Retinal pigment epithelial cell (primary cell): ENCODE measurements at places on chromosomes 5 and 9.

DNA sequence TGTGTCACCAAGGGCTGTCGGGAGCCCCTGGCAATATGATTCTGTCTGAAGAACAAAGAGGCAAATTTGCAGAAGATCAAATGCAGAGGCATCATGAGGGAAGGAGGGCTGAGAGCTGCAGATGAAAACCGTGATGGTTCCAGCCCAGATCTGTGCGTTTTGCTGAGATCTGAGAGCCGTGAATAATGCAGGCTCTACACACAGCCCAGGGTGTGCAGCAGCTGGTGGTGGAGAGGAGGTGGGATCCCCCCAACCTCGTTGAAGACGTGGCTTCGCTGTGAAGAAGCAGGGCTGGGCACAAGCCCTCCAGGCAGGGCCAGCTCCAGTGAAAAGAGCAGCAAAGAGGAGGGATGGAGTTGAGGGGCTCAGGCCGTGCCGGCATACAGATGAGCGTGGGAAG, 75.5 kb downstream of the TSPAN17 start:
- no peak for DNase-seq

DNA sequence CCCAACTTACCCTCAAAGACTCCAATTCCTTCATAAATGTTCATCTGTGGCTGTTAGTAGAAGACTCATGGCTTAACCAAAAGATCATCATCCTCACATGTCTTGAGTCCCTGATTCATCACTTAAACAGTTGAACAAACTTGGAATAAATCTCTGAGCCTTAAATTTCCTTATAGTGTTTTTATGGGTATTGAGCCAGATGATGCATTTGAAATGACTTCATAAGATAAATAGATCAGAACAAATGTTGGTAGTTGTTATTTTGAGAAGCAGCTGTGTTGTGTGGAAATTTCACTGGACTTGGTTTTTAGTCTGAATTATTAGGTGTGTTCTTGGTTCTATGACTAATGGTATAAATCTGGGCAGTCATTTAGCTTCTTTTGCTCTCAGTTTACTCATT, 236.2 kb downstream of the NNT start:
- DNase-seq: no peak

GRCh38 chr5:104177651-104178050, 615.1 kb upstream of the NUDT12 start:
- DNase-seq: no peak

GRCh38 chr5:579746-580366, 32.3 kb upstream of the CEP72 start:
- DNase-seq: no peak

DNA sequence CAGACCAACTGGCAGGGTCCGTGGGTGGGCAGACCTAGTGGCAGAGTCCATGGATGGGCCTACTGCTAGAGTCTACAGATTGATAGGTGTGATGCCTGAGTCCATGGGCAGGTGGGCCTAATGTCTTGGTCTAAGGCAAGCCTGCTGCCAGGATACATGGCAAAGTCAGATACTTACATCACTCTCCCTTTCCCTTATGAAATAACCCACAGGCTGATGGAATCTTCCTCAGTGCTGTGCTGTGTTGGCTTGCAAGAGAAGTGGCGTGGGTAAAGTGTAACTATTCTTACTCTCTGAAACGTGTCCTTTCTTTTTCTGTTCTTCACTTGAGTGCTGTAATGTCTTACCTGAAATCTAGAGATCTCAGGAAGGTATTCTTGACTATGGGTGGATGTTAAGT, 67.3 kb upstream of the ADRB2 start:
- no peak for DNase-seq

DNA sequence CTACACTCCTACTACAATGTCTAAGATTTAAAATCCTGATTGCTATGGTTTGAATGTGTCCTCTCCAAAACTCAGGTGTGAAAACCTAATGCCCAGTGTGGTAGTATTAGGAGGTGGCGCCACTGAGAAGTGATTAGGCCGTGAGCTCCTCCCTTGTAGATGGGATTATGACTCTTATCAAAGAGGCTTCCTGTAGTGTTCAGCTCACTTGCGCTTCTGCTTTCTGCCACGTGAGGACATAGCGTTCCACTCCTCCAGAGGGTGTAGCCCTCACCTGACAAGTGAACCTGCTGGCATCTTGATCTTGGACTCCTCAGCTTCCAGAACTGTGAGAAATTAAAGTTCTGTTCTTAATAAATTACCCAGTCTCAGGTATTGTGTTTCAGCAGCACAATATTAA, 33.0 kb upstream of the WHRN start:
- DNase-seq: no peak

- DNase-seq: no peak
Measured at GRCh38 chr9:131565369-131565768, 20.0 kb downstream of the PRRT1B start.

DNA sequence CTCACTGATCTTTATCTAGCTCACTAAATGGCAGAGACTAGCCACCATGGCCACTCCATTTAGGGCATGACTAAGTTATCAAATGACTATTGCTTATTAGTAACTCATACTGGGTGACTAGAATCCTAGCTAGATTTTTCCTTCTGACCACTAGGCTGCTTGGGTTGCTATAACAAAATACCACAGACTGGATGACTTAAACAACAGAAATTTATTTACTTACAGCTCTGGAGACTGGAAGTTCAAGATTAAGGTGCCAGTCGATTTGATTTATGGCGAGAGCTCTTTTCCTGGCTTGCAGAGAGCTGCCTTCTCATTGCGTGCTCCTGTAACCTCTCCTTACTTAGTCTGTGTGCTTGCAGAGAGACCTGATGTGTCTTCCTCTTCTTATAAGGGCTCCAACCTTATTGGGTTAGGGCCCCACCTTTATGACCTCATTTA, 55.0 kb upstream of the APC start:
- no peak for DNase-seq

GRCh38 chr9:114475412-114476135, 29.7 kb downstream of the WHRN start:
- no peak for DNase-seq

DNA sequence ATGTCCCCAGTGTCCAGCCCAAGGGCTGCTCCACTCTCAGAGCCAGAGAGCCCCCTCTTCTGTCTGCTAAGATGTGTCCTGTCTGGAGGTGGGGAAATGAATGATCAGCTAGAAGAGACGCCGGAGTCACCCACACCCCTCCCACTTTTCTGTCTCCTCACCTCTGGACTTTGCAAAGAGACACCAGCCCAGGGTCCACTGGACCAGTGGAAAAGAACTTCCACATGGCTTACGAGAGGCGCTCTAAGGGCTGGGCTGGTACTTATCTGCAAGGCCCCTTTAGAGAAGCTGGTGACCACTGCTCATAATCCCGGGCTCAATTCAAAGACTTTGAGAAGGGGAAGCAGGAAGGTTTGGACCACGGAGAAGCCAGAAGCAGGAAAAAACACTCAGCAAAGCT, 9.2 kb downstream of the NR5A1 start:
- DNase-seq: no peak

GRCh38 chr9:128372784-128373183, 1.6 kb downstream of the URM1 start:
- DNase-seq: no peak

DNA sequence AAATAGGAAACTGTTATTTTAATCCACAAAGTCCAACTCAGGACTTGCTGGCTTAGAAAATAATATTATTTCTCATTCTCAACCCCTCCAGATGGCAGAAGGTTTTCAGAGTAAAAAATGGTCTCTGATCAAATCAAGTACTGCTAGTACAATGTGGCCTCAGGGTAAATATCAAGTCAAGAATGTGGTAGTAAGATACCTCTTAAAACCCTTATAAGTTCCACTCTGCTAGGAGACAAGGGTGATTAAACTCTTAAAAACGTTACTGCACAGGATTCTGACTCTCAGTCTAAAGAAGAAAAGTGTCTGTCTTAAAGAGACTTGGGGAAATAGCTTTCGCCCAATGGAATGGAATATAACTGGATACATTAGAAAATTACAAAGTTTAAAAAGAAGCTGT, 120.8 kb upstream of the PDE4D start:
- DNase-seq: no peak

- no peak for DNase-seq
Measured at GRCh38 chr5:58794875-58795274, 212.0 kb downstream of the RAB3C start.

- DNase-seq: peak; percentile 53
Measured at GRCh38 chr9:469672-470551, 255.2 kb downstream of the DOCK8 start.

DNA sequence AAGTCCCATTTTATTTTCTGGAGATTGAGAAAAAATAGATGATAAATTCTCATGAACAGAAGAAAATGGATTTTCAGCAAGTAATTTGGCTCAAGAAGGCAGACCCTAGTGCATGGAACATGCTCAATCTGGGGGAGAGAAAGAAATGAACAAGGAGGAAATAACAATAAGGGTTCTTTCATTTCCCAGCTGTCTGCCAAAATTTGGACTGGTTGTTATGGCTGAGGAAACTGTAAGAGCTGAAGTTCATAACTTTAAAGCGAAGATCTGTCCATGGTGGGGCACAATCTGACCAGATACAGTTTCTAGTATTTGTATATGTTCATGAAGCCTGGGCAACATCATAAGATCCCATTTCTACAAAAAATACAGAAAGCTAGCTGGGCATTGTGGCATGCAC, 1386.5 kb upstream of the DMAC1 start:
- no peak for DNase-seq

DNA sequence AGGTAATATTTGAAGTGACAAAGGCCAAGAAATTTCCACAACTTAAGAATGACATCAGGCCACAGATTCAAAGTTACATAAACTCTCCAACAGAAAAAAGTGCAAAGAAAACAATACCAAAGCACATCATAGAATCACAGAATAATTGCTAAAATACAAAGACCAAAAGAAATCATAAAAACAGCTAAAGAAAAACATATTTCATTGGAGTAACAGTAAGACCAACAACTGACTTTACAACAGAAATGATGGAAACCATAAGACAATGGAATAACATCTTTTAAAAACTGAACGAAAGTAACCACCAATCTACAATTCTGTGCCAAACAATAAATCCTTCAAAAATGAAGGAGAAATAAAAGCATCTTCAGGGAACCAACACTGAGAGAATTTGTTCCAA, 38.3 kb downstream of the ZDHHC21 start:
- no peak for DNase-seq

DNA sequence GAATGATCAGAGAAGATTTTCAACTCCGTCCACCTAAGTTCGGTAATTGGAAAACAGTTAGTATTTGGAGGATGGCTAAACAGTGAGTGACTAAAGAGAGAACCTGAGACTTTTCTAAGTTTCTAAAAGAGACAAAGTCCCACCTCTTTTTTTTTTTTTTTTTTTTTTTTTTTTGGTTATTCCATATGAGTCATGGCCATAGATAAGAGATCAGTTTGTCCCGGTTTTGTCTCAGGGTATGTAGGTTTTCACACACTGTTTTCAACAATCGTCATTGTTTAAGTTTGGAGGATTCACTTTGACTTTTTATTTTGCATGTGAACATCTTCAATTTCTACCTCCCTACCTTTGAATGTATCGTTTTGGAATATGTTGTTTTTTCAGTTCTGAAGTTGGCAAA, 85.9 kb downstream of the NTRK2 start:
- DNase-seq: no peak

- DNase-seq: no peak
Measured at GRCh38 chr9:38029915-38030638, 39.0 kb downstream of the SHB start.

GRCh38 chr5:157485340-157485739, 25.3 kb downstream of the NIPAL4 start:
- no peak for DNase-seq

DNA sequence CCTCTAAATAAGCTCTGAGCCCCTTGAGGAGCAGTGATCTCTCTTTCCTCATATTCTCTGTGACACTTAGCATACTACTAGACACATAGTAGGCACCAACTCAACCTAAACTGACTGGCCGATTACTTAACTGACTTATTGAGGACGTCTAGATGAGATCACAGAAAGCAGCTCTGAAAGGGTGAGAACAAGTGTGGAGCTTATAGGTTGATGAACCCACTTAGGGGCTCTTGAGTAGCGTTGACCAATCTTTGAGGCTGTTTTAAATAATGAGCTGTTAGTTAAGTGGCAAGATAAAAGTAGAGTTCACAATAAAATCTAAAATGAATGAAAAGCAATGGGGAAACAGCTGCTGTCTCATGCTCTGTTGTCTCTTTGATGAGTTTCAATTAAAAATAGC, 124.7 kb upstream of the TNPO1 start:
- DNase-seq: no peak

DNA sequence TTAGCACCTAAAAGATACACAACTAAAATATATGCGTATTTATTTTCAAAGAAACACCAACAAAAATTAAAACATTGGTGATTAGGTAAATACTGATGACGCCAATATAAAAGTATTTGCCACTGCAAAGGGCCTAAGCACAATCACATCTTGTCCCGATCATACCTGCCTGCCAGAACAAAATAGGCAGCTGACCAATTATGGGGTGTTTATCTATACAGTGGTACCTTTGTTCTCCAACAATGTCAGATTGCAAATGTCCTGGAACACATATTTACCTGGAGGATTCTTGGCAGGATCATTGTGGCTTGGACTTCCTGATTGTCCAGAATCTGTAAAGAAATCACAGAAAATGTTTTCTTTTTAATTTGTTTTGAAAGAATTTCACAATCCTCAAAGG, 134.5 kb downstream of the NFIB start:
- DNase-seq: no peak
